ENCODE measurements at places on chromosomes 4 and X.
A peak's percentile ranks its signal among the peaks of the same experiment; 100 is the strongest.

GRCh38 chrX:140141444-140142029, 176.2 kb upstream of the CXorf66 start:
- peak; percentile 44 for DNase-seq

DNA sequence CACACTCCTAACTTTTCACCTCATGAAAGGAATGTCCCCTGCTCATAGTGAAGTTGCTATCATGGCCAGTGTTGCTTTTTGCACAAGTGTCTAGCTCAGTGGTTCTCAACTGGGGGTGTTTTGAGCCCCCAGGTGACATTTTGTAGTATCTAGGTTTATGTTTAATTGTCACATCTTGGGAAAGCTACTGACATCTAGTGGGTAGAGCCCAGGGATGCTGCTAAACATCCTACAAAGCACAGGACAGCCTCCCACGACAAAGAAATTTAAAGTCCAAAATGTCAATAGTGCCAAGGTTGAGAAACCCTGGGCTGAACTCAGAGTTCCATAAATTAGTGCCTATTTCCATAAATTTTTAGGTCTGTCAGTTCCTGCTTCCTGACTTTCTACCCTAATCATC, 70.7 kb upstream of the HCCS start:
- DNase-seq: no peak

DNA sequence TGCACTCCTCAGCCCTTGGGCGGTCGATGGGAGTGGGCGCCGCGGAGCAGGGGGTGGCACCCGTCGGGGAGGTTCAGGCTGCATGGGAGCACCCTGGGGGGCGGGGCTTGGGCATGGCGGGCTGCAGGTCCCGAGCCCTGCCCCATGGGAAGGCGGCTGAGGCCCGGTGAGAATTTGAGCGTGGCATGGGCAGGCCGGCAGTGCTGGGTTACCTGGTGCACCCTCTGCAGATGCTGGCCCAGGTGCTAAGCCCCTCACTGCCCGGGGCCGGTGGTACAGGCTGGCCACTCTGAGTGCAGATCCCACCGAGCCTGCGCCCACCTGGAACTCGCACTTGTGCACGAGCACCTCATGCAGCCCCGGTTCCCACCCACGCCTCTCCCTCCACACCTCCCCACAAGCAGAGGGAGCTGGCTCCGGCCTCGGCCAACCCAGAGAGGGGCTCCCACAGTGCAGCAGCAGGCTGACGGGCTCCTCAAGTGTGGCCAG, 556.3 kb downstream of the GALNTL6 start:
- no peak for DNase-seq

DNA sequence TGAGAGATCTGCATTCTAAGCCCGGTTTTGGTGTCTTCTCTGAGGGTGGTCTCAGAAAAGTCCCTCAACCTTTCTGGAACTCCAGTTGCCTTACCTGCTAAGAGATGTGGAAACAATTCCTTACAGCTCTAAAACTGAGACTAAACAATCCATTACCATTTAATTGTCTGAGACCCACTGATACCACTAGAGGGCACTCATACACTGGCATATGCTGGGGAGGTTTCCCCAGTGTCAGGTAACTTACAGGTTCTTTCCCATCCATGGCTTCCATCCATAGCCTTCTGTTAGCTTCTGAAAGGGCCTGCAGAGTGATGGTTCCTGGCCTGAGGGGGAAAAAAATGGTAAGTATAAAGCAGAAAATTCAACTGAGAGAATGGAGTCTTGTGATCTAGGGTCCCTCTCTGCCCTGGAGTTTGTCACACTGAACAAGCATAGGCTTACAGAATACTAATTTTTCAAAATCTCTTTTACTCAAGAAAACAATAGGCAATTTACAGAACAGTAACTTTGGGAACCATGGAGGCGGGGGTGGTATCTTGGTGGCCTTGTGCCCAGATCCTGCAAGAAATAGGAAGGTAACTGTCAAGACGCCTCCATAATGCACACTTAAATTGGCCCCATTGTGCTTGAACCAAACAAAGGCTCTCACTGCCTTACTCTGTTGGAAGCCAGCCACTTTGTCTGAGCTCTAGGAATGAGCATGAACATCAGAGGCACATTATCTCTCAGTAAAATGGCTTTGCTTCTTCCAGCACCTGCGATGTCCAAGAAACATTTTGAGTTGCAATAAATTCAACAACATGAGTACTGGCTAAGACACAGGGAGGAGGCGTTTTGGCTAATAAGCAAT, 236.1 kb downstream of the OPHN1 start:
- DNase-seq: peak; percentile 52

DNA sequence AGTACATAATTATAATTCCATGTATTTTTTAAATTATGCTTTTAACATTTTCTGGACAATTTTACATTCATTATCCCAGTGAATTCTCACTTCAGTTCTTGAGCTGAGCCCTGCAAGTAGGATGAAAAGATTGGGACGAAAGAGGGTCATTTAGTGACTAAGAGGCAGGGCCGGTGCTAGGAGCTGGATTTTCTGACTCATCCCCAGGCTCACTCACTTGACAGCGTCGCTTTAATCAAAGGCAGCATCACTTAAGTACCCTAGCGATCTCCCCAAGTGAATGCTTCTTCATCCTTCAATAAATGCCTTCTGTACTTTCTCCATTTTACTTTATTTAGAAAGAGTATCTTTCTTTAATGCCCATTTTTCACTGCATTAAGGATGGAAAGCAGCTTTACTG, 263.6 kb downstream of the HS3ST1 start:
- DNase-seq: no peak

- DNase-seq: peak; percentile 60
These were observed 57.8 kb upstream of the XAGE1B start for GRCh38 chrX:52574416-52575275.

- no peak for DNase-seq
These were observed 744.2 kb upstream of the GRIA3 start for GRCh38 chrX:122439831-122440230.

DNA sequence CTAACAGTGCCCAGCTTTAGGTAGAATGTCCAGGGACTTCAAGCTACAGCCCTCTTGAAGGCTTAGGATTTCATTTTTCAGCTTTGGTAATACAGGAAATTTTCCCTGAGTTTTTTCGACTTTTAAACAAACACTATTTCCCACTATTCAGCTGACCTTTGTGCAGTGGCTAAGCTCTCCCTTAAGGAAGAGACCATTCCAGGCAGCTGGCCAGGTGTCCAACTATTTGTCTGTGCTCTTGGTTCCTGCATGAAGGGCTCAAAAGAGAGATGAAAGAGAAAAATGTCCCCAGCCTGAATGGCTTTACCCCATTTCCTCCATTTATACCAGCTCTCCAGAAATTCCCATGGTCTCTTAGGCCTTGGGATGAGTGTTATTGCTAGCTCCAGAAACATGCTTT, 111.9 kb upstream of the KLF8 start:
- no peak for DNase-seq

DNA sequence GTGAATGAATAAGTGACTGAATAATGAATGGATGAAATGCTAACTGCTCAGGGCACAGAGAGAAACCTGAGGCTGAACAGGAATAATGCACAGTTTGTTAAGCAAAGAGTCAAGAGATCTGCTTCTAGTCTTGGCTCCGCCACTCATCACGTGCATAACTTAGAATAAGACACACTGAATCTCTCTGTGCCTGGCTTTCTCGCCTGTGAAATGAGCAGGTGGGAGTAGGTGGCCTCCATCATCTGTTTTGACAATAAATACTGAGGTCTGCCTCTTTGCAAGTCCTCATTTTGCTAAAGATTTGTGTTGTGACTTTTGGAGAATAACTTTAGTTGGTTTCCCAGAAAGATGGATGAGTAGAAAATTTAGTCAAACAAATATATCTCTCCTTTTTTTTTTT, 318.0 kb downstream of the FBXW7 start:
- no peak for DNase-seq

DNA sequence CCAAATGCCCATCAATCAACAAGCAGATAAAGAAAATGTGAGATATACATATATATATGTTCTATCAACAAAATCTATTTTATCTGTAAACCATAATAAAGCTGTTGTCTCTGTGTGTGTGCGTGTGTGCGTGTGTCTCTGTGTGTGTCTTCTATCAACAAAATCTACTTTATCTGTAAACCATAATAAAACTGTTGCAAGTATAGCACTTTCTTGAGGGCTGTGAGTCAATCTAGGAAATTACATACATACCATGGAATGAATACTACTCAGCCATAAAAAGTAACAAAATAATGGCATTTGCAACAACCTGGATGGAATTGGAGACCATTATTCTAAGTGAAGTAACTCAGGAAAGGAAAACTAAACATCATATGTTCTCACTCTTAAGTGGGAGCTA, 12.5 kb upstream of the PLK4 start:
- no peak for DNase-seq

- no peak for DNase-seq
These were observed 9.8 kb downstream of the MAGED2 start for GRCh38 chrX:54817220-54817820.

DNA sequence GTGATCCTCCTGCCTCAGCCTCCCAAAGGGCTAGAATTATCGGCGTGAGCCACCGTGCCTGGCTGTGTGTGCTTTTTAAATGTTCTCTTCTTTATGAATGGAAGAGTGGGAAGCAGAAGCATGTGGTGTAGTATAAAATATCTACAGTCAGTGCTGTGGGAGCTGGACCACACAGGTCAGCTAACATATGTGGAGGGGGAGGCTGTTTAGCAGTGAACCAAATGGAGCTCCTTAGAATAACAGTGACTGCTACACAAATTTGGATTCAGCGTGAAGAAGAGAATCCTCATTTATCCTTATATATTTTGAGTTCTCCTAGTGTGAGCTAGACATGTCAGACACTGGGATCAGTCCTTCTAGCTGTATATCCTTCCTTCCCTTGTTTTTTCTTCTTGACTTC, 3.2 kb downstream of the SNX25 start:
- no peak for DNase-seq

DNA sequence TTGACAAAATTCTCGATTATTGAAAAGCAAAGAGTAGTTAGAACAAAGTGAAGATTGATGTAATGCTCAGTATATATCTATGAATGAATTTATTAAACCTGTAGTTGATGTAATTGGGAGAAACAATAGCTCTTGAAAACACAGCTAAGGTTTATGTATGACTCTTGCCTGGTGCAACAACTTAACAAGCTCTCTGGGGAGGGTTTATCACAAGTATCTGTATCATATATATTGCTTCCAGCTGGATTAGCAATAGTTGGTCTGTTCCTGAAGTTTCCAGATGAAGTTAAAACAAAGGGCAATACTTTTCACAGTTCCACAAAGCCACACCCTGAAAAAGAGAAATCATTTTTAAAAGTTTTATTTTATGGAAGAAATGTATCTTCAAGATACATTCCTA, 91.4 kb downstream of the ARSJ start:
- DNase-seq: no peak

GRCh38 chrX:39848243-39848642, 249.5 kb downstream of the BCOR start:
- DNase-seq: no peak
